Stimulated activated CD8-positive, alpha-beta memory T cell treated with anti-CD3 and anti-CD28 coated beads, Interleukin-15, amount 100 ng/mL, for 4 hours (primary cell): ENCODE measurements at places on chromosomes 16 and 17.
A peak's percentile ranks its signal among the peaks of the same experiment; 100 is the strongest.

GRCh38 chr16:71565812-71566700 lies 10.8 kb downstream of the TAT start:
- DNase-seq = no peak

GRCh38 chr17:19338031-19338990 lies 24.2 kb downstream of the B9D1 start:
- DNase-seq = peak; percentile 31

DNA sequence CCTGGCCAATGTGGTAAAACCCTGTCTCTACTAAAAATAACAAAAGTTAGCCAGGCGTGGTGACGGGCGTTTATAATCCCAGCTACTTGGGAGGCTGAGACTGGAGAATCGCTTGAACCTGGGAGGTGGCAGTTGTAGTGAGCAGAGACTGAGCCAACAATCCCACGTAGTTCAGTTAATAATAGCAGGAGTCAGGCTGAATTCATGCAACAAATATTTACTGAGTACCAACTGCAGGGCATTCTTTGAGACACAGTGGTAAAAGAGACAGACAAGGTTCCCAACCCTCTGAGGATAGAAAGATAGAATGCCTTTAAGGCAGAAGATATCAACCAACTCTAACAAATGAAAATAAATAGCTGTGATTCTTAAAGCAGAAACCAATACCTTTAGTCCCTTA lies 39.1 kb downstream of the SPOP start:
- DNase-seq = no peak

DNA sequence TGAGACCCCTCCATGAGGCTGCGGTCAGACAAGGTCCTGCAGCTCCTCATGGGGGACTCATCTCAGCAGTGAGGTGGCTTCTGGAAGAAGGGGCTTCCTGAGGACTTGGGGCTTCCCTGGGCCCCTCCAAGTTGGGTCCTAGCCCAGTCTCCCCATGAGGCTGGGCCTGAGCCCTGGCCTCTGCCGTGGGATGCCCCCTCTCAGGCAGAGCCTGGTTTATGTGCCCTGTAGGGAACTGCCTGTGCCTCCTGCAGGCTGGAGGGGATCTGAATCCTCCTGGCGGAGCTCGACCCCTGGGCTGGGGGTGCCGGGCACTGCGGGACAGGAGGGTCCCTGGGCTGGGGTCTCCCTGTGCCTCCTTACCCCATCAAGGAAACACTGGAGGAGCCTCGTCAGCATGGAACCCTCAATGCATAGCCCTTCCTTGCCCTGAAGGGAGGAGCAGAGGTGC lies 45.8 kb downstream of the TNFRSF13B start:
- DNase-seq = no peak

DNA sequence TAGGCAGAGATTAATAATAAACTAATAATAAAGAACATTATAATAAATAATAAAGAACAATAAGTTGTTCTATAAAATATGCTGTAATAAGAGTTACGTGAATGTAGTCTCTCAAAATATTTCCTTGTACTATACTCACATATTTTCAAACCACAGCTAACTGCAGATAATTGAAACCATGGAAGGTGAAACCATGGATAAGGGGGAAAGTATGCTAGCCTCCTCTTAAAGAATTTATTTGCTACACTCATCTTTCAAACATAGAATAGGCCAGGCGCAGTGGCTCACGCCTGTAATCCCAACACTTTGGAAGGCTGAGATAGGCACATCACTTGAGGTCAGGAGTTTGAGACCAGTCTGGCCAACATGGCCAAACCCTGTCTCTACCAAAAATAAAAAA lies 18.5 kb downstream of the CYTH1 start:
- no peak for DNase-seq

DNA sequence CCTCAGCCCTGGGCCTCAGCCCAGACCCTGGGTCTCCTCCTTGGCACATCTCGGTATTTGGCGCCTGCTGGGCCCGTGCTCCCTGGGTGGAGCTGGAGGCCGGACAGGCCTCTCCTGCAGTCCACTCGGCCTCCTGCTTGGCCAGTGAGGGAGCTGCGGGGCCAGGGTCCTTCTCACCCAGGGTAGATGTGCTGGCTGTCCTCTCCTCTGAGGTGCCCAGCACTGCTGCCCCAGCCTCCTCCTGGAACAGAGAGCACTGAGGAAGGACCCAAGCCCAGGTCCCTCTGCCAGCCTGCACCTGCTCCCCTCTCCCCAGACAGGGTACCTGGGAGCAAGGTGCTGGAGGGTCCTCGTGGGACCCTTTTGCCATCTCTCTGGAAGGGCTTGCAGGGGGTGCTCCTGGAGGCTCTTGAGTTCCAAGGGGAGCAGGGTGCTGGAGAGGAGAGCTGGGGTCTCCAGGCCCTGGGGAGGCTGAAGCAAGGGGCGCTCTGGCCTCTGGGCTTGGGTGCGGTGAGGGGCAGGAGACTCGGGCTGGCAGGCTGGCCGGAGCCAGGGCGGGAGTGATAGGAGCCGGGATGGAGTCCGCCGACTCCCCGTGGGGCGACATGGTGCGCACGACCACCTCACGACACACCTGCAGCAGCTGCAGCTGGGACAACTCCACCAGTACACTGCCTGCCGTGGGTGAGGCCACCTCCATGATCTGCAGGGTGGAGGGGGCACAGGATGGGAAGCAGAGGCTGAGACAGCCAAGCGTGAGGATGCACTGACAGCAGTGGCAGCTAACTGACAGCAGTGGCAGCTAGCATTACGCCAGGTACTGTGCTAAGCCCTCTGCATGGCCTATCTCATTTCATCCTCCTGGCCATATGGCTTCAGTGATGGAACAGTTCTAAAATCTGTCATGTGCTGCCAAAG lies 17.8 kb downstream of the TSPOAP1 start:
- DNase-seq = no peak

GRCh38 chr16:50509521-50510341 lies 38.5 kb upstream of the NKD1 start:
- DNase-seq = no peak

GRCh38 chr16:56860226-56861020 lies 4.6 kb upstream of the SLC12A3 start:
- no peak for DNase-seq

- DNase-seq = no peak
Measured at GRCh38 chr16:4795181-4795827, at the start of gene SMIM22. Gene SMIM22, plus strand, starts transcription at chr16:4795369. Its CDS starts 366 bp downstream, at chr16:4795735.

DNA sequence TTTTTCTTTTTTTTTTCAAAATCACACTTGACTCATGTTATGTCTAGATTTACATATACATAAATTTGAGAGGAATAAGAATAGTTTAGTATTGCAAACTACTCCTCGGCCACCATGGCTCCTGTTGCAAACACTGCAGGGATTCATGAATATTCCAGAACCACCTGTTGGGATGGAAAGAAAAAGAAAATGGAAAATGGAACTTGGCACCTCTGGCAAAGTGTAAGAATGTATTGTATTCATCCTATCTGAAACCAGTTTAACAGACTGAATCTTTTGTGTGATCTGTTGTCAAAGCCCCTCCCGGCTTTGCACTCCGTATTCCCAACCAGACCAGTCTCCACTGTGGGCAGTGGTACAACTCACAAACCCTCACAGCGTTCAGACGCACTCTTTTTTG lies 124.4 kb downstream of the SPECC1 start:
- no peak for DNase-seq

GRCh38 chr17:47280072-47280811 lies 26.6 kb downstream of the ITGB3 start:
- no peak for DNase-seq

DNA sequence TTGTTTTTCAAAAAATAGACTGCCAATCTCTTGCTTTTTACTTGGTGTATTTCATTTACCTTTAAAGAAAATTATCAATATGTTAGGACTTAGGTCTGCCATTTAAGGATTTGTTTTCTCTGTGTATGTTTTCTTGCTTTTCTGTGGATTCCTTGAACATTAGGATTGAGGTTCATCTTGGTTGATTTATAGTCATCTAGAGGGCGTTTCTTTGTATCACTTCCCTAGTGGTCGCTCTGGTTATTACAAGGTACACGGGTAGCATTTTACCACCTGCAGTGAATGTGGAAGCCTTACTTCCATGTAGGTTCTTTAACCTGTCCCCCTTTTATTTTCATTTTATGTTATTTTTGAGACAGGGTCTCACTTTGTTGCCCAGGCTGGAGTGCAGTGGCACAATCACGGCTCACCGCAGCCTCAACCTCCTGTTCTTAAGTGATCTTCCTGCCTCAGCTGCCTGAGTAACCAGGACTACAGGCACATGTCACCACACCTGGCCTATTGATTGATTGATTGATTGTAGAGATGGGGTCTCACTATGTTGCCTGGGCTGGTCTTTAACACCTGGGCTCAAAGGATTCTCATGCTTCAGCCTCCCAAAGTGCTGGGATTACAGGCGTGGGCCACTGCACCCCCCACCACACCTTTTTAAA lies 35.2 kb upstream of the CBX4 start:
- DNase-seq = no peak

- no peak for DNase-seq
Measured at GRCh38 chr17:82065193-82065637, 389 bp downstream of the DUS1L start.

DNA sequence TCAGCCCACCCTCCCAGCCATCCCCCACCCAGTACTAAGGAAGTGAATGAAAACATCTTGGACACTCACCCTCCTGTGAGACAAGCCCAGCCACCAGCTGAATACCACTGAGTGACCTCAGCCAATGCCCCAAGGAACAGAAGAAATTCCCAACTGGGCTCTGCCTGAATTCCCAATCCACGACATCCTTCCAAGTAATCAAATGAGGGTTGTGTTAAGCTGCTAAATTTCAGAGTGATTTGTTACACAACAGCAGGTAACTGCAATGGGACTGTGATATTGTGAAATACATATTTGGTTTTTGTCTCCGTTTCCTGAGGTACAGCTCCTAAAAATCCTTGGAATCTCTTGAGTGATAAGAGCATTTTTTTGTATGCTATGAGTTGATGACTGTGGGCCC lies 578.7 kb upstream of the CDH11 start:
- no peak for DNase-seq

DNA sequence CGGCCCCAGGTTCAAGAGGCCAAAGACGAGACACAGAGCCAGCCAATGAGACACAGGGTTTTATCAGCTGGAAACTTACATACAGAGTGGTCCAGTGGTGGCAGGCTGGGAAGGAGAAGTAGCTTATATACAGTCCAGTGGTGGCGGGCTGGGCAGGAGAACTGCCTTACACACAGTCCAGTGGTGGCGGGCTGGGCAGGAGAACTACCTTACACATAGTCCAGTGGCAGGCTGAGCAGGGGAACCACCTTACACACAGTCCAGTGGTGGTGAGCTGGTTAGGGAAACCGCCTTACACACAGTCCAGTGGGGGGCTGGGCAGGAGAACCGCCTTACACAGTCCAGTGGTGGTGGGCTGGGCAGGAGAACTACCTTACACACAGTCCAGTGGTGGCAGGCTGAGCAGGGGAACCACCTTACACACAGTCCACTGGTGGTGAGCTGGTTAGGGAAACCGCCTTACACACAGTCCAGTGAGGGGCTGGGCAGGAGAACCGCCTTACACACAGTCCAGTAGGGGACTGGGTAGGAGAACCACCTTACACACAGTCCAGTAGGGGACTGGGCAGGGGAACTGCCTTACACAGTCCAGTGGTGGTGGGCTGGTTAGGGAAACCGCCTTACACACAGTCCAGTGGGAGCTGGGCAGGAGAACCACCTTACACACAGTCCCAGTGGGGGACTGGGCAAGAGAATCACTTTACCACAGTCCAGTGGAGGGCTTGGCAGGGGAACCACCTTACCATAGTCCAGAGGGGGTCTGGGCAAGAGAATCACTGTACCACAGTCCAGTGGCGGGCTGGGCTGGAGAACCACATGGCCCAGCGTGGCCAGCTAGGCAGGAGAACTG lies 90.9 kb downstream of the GAS7 start:
- DNase-seq = no peak

GRCh38 chr17:418421-418751 lies 65.8 kb upstream of the RPH3AL start:
- peak; percentile 36 for DNase-seq

DNA sequence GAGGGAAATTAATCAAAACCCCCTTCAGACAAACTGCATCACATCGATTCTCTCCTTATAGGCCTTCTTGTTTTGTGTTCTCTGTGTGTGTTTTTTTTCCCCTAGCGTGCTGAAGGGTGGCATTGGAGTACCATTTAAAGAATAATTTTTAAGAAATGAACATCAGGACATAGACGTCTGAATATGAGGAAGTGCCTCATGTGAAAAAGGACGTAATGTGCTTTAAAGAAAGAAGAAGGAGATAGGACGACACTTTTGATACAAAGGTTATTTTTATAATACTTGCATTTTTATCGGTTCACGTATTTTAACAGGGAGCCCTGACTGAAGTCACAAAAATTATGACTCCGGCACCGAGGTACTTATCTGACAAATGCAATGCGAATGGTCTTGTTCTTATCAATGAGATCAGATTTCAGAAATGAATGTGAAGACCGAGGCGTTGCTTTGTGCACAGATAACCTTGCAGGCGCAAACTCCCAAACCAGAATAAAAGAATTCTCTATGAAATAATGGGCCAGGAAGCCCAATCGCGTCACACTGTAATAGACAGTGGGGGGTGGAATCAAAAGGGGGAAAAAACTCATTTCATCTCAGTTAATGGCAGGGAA lies 606.3 kb downstream of the MAF start:
- no peak for DNase-seq

DNA sequence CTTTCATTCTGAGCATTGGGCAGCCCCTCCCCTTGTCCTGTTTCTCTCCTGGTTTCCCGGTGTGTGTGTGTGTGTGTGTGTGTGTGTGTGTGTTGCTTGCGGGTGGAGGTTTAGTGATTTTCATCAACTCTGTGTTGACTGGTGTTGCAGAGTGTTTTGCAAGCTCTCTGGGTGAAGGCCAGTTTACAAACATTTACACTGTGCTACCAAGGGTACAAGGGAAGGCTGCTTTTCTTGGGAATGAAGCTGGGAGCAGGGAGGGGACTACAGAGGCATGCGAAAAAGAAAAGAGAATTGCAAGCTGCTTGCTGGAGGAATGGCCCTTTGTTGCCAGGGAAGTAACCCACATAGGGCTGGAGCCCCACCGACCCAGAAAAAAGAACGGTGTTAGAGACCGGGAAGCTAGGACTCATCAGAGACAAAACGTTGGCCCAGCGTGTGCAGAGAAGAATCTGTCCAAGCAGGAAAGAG lies 29.6 kb downstream of the HS3ST3B1 start:
- no peak for DNase-seq

GRCh38 chr17:47281216-47281615 lies 27.6 kb downstream of the ITGB3 start:
- DNase-seq = no peak

DNA sequence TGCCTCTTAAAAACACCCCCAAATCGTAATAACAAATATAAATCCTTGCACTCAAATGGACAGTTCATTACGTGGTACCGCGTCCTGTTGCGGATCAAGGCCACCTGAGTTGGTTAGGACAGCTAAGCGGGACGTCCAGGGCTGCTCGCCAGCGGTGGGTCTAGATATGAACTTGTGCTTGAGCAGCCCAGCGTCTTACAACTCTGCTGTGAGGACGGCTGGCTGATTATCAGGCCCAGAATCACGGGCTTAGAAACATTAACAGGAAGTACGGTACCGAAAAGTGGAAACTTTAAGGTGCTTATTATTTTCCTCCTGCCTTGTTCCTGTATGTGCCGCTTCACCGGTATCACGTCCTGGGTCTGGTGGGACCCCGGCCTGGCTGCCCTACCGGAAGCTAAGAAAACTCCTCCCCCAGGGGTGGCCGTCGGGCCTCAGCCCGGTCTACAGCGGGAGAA lies 832 bp upstream of the SRRM2 start:
- DNase-seq = no peak

GRCh38 chr17:17161759-17162158 lies 44.4 kb downstream of the PLD6 start:
- DNase-seq = no peak
